Central memory CD4-positive, alpha-beta T cell (primary cell): ENCODE measurements at places on chromosomes 16 and 17.

DNA sequence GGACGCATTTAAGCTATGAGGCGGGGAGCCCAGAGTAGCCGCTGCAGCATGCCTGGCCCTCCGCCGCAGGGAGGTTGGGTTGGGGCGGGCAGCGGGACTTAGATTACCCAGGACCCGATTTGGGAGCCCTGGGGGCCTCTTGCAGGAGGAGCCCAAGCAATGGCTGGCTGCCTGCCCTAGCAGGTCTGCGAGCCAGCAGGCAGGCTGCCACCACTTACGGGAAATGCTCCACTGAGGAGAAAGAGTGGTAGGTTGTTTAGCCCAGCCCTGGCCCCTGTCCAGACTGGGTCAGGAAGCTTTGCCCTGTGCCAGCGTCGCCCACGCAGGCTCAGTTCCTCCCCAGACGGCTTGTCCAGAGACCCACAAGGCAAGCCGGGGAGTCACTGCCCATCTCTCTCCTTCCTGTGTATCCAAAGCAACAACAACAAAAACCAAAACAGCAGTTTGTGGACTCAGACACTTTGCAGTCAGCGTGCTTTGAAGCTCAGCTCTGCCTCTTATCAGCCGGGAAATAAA is 10.3 kb upstream of the TVP23A start:
- DNase-seq, result no peak

DNA sequence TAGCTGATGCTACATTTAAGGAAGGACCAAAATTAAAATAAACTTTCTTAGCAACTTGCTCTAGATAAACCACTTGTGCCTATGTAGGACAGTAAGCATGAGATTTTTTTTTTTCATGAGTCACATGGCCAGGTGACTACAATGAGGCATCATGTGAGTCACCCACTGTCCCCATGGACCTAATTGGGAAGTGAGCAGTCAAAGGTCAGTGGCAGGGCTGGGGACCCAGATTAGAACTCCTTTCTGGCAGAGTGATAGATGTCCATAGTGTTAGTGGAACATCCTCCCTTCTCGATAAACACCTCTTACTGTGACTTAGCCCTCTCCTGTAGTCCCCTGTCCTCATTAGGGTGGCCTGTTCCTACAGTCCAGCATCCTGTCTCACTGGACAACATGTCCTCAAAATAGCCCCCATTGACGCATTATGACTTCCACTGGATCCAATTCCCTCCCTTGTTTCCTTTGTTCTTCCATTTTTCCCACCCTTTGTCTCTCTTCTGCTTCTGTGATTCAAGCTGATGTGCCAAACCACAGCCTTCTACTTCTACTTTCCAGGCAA is 12.4 kb downstream of the ITGB3 start:
- no peak for DNase-seq

DNA sequence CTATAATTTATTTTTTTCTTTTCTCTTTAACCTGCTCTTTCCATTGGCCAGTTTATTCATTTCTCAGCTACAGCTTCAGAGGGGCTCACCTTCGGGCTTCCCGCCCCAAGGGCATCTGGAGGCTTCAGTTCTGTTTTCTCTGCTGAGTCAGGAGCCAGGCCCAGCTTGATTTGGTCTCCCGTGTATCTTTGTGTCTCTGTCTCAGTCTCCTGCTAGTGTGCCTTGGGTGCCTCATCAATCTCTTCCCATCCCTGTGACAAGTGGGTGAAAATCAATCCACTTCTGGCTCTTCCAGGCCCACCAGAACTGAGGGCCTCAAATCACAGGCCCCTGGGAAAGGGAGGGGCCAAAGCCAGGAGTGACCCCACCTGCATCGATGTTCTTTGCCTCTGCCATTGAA is 72.1 kb downstream of the CCDC182 start:
- no peak for DNase-seq

DNA sequence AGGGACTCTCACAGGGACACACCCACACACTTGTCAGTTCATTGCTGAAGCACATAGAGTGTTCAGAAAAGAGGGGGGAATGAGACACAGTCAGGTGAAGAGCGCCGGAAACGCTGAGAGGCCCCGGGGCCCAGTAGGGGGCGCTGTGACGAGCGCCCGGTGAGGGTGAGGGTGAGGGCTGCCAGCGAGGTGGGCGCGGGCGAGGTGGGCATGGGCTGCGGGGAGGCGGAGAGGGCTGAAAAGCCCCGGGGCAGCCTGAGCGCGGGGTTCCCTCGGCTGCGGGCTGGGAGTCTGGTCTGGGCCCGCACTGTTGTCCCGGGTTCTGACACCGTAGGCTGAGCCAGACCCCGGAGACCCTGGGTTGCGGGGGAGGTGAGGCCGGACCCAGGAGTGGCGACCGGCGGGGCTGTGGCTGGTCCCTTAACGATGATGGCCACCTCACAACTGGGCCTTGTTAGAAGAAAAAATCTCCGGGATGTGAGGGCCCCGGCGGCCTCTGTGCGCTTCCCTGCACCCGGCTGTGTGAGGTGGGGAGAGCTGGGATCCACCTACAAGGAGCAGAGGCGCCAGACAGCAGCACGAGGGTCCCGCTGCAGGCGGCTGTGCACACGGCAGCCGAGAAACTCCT is 91.4 kb downstream of the C16orf78 start:
- no peak for DNase-seq

- DNase-seq, result peak; percentile 99
These were observed at the start of the genes CENPN and CMC2 for GRCh38 chr16:81006813-81007695. CENPN (plus strand) TSS chr16:81007214; CDS start chr16:81011940, 4,726 bp downstream. CMC2 (minus strand) TSS chr16:81006885; CDS start chr16:80997394, 9,491 bp downstream.

DNA sequence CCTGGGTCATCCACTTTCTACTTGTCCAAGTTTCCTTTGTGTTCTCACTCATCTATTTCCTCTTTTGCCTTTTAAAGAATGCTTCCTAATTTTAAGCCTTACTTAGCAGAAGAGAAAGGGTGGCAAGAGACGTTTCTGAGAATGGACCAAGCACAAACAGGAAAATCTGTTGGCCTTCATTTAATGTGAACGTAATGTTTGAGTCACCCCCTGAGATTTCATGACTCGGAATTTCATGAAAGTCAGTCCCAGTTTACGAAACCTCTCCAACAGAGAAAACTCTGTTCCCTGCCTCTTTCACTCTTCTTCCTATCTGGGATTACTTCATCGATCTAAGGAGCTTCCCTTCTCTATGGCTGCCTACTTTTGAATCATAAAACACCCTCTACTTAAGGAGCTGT is at the start of gene CD300E:
Gene CD300E, minus strand, starts transcription at position 46 of the 401 bp plus-strand sequence. CDS start 117 bp downstream, outside the sequence.
- DNase-seq, result no peak

DNA sequence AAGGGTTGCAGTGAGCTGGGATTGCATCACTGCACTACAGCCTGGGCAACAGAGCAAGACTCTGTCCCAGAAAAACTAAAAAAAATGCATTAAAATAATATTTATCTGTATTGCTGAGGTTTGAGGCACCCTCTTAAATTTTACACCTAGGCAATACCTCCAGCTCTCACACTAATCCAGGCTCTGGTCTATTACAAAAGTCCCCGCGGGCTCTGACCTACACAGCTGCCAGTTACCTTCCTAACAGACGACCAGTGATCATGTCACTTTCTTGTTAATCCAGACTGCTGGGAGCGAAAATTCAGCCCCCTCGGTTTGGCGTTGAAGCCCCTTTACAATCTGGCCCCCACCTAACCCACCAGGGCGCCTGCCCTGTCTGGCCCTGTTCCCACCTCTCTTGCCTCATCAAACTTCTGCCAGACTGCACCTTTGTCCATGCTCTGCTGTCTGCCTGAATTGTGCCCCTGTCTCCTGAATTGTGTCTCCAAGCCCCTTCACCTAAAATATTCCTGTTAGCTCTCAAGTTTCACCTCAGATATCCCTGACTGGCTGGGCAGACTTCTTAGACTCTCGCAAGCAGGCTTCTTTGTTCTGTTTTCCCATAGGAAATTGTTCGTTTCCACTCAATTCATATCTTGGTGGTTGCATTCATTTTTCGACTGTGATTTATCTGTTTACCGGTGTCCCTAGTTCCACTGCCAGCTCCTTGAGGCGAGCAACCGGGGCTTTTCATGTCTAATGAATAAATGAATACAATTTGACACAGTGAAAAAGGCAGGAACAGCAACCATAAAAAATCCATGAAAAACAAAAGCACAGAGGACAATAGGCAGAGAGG is 65.9 kb downstream of the PITPNC1 start:
- no peak for DNase-seq

DNA sequence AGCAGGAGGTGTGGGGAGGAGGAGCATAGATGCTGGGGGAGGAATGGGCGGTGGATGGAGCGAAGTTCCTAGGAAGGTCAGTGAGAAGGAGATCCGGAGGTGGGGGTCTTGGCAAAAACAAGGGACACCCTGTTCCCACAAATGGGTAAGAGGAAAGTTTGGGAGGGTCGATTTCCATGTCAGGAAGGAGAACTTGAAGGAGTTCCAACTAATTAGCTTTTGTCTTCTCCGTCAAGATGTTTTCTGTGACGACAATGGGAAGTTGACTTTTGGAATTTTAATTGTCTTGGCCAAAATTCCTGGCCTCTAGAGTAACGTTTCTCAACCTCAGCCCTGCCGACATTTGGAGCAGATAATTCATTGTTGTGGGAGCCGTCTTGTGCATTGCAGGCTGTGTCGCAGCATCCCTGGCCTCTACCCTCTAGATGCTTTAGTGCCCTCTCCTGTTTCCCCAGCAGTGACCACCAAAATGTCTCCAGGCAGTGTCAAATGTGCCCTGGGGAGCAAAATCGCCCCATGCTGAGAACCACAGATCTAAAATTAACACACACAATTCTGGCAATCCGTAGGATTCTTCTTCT is 97.1 kb downstream of the PITPNC1 start:
- no peak for DNase-seq

DNA sequence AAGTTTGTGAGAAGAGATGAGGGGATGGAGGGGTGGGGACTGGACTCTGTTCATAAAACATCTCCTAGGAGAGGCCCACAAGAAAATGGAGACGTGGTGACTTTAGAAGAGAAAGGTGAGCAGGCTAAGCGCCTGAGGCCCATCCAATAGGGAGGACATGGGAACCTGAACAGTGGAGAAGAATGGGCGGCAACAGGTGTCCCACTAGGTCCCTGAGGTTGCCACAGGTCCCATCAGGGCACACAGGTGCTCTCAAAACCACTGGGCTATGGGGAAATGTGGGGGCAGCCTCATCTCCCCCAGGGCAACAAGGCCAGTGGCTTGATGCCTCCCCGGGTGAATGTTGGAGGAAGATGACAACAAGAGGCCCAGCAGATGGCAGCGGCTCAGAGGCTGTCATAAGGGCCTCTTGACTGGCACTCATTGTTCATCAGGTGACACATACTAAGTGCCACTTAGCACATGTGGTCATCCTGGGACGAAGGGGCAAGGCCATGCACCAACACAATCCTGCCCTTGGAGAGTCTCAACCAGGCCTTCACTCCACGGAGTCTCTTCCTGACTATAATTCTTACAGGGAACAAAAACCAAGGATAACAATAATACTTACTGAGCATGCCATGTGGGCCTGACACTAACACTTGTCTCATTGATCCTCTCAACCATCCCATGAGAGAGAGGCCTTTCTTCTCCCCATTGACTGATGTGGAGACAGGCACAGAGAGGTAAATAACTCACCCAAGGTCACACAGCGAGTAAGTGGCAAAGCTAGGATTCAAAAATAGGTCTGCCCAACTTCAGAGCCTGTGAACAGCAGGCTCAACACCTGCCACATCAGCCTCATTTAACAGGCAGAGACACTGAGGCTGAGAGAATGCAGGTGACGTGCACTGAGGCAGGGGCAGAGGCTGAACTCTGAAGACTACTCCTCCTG is 38.0 kb downstream of the CUEDC1 start:
- DNase-seq, result peak; percentile 4

- DNase-seq, result peak; percentile 48
These were observed 13.2 kb downstream of the COPZ2 start for GRCh38 chr17:48024149-48025039.

DNA sequence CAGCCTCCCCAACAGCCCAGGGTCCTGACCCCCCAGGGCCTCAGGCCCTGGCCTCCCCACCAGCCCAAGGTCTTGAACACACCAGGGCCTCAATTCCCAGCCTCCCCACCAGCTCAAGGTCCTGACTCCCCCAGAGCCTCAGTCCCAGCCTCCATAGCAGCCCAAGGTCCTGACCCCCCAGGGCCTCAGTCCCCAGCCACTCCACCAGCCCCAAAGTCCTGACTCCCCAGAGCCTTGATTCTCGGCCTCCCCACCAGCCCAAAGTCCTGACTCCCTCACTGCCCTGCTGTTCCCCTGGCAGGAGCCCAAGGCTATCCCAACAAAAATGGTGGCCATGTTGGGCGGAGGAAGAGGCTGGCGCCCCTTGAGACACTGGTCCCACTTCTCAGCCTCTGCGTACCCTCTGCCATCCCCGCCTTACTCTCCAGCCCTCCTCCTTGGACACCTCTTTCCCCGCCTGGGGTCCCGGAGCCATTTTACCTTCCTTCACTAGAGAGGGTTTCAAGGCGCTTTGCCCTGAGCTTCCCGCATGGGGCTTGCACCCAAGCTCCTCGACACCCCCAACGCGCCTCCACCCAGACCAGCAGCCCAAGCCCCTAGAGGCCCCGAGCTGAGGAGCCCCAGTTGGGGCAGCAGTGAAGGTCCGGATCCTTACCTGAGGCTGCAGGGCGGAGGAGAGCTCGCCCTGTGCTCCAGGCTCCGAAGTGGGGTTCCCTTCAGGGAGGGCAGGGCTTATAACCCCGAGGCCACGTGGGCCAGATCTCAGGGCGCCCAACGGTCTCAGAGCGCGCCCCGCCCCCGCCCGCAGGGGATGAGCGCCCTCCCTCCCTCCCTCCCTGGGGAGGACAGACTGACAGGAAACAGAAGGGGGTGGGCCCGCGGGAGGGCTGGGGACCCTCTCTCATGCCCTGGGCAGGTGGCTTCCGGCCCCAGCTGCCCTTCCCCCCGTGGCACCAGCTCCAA is 3.5 kb upstream of the TSPOAP1 start:
- DNase-seq, result peak; percentile 80

DNA sequence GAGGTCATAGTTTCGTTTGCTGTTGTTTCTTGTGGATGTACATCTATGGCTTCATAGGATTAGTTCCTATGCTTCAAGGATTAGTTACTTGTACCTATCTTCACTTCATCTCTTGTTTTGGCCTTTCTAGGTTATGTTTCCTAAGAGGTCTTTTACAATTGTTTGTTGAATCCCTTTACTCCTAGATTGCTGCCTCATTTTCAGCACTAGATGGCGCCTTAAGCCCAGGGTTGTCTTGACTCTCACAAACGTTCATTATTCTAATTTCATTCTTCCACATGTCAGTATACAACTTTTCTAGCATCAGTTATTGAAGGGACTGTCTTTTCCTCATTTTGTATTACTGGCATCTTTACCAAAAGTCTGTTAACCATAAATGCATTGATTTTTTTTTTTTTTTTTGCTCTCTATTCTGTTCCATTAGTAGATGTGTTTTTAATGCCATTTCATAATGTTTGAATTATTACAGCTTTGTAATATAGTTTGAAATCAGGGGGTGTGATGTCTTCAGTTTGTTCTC is 45.0 kb upstream of the NACA2 start:
- DNase-seq, result peak; percentile 35

- no peak for DNase-seq
These were observed 23.6 kb downstream of the ALDH3A2 start for GRCh38 chr17:19672009-19672750.

- no peak for DNase-seq
These were observed 144.4 kb downstream of the PCTP start for GRCh38 chr17:55895112-55895759.
